ENCODE measurements at places on chromosomes 16 and 17. TPM values are rescaled to one million over a fixed set of nuclear protein-coding genes. Genes with fewer than 3 reads are reported as not detected.

GRCh38 chr16:1155353-1156054 is 2.6 kb downstream of the CACNA1H start:
- DNase-seq: no peak

DNA sequence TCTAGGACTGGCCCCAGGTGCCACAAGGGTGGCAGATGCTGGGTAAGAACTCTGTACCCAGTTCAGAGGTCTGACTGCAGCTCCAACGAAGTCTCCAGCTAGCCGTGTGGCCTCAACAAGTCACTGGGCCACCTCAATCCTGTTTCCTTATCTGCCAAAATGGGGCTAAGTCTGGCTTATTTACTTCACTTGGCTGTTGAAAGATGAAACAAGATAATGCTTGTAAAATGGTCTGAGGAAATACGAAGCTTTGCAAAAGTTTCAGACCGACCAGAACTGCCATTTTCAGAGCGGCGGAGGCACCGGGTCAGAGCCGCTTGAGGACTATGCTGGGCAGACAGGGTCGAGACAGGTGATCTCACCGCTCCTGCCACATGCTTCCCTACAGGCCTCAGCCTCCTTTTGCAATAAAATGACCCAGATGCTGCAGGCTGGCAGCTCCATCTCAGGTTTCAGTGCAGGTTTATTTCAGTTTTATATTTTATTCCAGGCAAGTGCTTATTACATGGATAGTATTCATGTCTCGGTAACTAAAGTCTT is 17.2 kb downstream of the MNT start:
- peak; percentile 59 for DNase-seq

- DNase-seq: no peak
Observed at GRCh38 chr17:78269955-78270381, 38.5 kb downstream of the TMEM235 start.

DNA sequence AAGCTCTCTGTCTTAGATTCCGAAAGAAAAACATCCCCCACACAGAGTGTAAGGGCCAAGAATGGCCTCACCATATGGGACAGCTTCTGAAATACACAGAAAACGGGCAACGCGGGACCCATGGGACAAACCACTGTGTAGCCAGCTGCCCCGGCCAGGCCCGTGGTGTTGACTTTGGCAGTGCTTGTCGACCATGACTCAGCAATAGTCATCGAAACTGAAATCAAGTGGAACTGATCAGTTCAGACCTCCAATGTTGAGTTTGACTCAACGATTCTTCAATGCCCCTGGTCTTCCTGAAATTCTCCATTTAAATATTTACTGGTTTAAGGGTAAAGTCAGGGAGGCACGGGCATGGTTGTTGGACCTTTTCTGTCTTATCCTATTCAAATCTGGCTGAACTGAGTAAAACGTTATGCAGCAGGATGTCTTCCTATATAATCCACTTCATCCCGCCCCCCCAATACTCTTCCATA is 27.5 kb downstream of the ZFHX3 start:
- DNase-seq: no peak

DNA sequence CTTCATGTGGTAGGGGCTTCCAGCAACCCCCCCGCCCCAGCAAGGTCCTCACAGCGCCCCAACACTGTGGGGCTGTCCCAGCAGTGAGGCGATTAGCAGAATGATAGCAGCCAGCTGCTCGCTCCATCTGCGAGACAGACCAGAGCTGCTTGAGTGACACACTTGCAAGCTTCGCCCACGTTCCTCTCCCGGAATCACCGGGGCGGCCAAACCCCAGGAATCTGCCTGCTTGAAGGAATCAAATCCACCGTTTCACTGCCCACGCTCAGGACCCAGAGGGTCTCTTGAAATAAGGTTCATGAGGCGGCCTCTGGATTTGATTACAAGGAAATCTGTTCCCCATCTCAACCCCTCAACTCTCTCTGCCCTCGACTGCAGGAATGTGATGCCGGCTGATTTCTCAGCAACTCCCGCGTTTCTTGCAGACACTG is 356.0 kb downstream of the C16orf95 start:
- peak; percentile 81 for DNase-seq

DNA sequence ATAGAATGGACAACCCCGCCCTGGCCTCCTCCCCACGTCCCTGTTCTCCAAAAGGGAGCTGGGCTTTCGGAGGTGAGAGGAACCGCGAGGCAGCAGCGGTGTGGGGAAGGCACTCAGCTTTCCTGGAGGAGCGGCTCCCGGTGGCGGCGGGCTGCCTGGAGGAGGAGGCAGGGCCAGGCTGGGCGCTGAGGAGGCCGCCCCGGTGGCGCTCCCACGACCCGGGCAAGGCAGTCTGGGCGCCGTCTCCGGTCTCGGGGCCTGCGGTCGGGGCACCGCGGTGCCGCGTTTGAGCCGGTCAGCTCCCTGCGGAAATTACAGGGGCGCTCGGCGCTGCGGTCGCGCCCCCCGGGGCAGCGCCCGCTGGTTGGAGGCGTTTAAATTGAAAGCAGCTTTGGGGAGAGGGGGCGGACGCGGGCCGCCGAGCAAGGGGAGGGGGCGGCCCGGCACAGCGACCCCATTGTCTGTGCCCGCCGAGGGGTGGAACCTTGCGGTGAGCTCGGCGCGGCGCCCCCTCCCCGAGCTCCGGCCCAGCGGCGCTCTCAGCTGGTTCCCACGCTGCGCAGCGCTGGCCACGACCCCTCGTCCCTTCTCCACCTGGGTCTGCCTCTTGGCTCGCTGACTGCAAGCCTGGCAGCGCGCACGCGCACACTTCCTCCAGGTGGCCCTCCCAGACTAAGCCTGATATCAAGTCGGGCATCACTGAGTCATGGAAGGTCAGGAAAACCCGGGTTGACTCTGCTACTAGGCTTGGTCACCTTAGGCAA is 58.7 kb upstream of the DLX4 start:
- peak; percentile 59 for DNase-seq

DNA sequence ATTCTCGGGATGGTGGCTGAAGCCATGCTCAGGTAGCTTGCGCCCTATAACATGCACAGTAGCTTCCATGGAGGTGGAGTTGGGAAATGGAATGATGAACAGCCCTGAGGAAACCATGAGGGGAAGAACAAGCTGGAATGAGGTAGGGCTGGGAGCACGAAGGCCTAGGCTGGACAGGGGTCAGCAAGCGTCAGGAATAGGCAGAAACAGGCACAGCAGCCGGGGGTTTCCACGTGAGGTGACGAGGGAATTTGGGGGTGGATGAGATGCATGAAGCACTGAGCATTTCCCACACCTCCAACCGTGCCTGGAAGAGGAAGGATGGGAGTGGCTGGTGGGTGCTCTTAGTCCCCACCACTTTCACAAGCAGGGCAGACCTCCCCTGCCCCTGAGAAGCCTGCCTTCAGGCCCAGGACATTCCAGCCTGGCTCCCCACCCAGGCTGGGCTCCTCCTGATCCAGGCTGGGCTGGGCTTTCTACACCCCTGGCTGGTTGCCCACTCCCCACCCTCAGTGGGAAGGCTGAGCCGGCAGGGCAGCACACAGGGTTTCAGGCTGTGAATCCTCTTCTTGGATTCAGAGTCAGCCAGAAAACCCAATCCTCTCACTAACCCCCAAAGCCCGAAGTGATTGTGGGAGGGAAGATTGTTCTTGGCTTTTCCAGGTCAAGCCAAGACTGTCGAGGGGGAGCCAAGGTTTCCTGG is 21.9 kb downstream of the PLEKHG4 start:
- DNase-seq: no peak

GRCh38 chr17:80254396-80255251 is 6.0 kb upstream of the RNF213 start:
- DNase-seq: peak; percentile 93

MYH3 gene
- polyA plus RNA-seq: 2.5 TPM

TLCD2 gene
- 1.3 TPM for polyA plus RNA-seq

KRT9 gene
- polyA plus RNA-seq: not detected

CLDN6 gene
- polyA plus RNA-seq: not detected

TBX6 gene
- polyA plus RNA-seq: 0.62 TPM
